ENCODE measurements at places on chromosomes 13 and 19.

DNA sequence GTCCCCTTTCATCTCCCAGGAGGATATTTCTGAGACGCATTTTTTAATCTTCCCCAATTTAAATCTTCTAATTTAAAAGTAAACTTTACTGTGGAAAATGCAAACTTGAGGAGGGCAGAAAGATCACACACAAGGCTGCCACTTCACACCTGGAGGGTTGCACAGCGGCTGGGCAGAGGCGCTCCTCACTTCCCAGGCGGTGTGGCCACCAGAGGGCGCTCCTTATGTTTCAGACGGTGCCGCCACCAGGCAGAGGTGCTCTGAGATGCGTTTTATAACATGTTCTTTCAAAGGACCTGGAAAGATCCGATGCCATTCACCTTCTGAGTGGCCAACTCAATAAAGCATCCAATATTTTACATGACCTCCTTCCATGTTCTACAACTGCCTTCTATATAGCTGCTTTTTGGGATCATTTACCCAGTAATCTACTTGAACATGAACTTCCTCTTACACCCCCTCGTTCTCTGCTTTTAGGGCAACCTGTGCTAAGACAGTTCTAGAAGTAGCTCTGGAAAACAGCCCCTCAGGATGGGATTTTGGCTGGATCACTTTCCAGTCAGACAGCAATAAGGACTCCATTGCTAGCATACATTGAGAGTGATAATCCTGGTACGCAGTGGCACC lies 14.8 kb upstream of the MTUS2 start:
- no peak for DNase-seq

GRCh38 chr19:53158119-53158656 lies 665 bp downstream of the ZNF347 start:
- DNase-seq, result peak; percentile 29

DNA sequence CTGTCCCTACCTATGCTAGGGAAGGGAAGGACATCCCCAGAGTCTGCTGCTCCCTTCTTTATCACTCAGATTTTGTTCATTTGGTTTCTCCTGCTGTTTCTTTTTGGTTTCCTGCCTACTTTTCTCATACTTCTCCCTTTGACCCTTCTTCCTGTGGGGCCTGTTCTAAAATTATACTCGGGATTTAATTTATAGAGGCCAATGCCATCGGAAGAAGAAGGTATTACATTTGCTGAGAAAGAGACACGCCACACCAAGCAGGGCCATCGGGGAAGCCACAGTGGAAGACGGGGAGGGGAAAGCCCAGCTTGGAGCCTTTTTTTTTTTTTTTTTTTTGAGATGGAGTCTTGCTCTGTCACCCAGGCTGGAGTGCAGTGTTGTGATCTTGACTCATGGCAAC lies 46.8 kb upstream of the FARP1 start:
- DNase-seq, result no peak

- no peak for DNase-seq
Measured at GRCh38 chr13:32282096-32282711, 33.0 kb downstream of the ZAR1L start.

- no peak for DNase-seq
Measured at GRCh38 chr13:28657784-28658538, 969 bp upstream of the POMP start.

GRCh38 chr13:36919171-36919832 lies 736 bp downstream of the SMAD9 start:
- peak; percentile 13 for DNase-seq

DNA sequence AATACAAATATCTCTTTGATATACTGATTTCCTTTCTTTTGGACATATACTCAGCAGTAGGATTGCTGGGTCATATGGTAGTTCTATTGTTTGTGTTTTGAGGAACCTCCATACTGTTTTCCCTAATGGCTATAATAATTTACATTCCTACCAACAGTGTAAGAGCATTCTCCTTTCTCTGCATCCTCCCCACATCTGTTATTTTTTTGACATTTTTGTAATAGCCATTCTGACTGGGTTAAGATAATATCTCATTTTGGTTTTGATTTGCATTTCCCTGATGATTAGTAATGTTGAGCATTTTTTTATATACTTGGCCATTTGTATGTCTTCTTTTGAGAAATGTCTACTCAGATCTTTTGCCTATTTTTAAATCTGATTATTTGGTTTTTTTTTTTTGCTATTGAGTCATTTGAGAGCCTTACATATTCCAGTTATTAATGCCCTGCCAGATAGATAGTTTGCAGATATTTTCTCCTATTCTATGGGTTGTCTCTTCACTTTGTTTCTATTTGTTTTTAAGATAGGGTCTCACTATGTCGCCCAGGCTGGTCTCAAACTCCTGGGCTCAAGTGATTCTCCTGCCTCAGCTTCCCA lies 95.7 kb downstream of the FNDC3A start:
- no peak for DNase-seq

GRCh38 chr13:39202746-39203145 lies 164.5 kb downstream of the NHLRC3 start:
- DNase-seq, result no peak

DNA sequence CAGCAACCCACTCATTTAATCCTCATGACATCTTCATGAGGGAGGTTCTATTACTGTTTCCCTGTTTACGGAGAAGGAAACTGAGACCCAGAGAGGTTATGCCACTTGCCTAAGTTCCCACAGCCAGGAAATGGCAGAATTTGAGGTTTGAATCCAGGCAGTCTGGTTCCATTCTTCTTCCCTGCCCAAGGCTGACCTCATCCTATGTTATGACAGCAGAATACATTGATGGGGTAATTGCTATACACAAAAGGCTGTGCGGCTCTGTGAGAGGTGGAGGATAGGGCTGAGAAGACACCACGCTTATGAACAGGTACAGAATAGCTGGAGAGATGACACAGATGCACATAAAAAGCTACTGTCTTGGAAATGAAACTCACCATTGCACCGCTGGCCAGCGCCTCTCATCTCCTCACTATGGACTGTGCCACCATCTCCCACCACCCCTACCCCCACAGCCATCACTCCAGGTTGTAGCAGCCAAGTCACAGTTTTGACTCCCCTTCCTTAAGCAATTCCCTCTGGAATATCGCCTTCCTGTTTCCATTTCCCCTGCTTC lies 11.5 kb downstream of the MAG start:
- no peak for DNase-seq

DNA sequence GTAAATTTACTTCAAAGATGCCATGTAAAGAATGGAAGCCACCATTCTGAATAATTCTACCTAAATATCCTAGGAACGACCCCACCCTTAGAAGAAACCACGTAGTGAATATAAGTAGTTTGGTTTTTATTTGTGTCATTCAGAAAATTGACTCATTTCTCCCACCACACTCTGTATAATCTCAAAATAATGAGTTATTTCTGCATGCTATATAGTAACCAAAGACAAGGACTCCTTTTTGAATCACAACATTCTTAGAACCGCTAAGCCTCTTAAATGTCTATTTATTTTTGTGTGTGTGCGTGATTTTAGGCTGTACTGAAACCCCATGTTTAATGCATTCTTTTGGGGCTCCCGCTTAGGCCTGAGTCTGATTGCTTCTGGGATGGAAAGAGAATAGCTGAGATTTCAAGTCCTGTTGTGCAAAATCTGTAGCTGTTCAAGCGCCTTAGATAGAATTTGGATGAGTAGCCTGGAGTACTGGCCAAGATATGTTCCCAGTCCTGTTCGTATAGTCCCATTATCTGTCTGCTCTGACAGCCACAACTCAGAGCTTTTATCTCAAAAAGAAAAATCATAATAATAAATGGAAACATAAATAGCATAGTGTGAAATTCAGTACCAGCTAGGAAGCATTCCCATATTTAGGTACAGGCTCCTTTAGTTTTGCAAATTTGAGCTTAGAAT lies 532.4 kb upstream of the NBEA start:
- DNase-seq, result no peak
